ENCODE measurements at places on chromosomes 16 and 17.

DNA sequence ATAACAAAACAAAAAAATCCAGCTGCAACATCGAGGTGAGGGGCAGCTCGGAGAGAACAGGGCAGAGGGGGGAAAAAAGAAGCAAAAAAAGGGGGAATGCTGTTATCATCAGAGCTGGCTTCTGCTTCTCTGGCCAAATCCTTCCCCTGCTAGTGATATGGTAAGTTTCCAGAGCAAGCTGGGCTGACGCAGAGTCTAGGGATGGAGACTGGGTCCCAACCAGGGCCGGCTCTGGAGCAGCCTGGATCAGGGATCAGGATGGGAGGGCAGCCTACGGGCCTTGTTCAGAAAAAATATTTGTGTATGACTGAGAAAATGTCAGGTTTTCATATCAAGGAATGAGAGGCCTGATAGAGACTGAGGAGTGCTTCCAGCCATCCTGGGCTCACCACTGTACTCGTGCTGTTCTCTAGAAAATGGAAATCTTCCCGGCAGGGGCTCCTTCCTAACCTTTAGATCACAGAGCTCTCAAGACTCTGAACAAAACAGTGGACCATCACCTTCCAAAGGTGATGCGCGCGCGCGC, 726 bp upstream of the C1QTNF1 start:
- no peak for DNase-seq

GRCh38 chr16:89146211-89147005, 25.1 kb upstream of the CDH15 start:
- peak; percentile 29 for DNase-seq

GRCh38 chr16:88421871-88422433, 31.1 kb upstream of the ZFPM1 start:
- DNase-seq: no peak

- DNase-seq: no peak
Measured at GRCh38 chr17:48621410-48622392, 4.5 kb downstream of the HOXB9 start.

DNA sequence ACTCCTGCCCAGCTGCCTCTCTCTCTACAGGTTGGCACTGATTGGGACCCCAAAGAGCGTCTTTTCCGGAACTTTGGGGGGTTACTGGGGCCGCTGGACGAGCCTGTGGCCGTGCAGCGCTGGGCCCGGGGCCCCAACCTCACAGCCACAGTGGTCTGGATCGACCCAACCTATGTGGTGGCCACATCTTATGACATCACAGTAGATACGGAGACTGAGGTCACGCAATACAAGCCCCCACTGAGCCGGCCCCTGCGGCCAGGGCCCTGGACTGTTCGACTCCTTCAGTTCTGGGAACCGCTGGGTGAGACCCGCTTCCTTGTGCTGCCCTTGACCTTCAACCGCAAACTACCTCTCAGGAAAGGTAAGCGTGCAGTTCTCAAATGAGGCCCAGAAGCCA, 12.3 kb downstream of the XYLT2 start:
- no peak for DNase-seq

DNA sequence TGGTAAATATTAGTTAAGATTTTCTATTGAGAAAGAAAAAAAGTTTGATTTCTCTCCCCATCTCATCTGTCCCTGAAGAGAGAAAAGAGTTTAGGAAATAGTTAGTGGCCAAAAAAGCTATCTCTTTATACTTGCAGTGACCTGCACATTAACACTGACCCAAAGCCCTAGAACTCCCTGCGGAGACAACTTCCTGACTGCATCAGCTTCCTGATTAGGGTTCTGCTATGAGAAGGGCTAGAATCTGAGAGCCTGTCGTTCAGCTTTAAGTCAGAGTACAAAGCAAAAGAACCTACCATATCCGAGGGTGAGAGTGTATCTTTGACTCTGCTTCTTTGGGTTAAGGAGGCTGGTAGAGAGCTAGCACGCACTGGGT, 24.7 kb downstream of the LIMD2 start:
- DNase-seq: no peak

- no peak for DNase-seq
Measured at GRCh38 chr17:55818026-55818425, 67.2 kb downstream of the PCTP start.

DNA sequence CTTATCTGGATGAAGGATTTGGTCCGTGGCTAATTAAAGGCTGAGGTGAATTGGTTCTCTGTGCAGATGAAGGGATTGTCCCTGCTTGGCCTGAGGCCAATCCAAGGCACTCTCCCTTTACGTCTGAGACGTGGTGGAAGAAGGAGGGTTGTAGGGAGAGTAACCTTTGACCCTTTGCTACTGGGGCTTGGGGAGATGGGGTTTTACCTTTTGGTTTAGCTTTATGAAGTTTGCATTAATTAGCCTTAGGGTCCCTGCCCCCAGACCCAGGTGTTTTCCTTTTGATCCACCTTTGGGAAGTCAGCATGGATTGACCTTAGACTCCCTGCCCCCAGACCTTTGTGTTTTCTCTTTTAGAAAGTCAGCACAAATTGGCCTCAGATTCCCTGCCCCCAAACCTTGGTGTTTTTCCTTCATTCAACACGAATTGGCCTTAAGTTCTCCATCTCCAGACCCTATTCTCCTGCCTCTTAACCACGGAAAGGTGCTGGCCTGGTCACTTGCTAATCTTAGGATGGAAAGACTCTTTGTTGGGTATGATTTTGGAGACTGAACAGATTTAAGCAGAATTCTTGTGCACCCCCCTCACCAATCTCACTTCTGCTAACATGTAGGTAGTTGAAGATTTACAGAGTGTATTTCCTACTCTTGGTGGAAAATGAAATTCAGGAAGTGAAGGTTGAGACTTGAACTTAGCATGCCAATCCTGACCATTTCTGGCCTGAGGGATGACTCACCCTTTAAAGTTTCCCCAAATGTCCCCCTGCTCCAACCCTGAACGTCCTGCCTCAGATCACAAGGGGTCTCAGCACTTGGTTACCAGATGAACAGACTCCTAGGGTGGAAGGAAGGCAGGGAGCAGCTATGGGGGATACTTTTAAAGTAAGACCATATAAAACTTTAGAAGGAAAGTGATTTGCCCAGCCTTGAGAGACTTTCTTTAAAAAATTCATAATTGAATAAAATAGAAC, 23.1 kb upstream of the MMD start:
- no peak for DNase-seq

- DNase-seq: no peak
Measured at GRCh38 chr17:19290066-19290705, 53.0 kb downstream of the EPN2 start.

- peak; percentile 37 for DNase-seq
Measured at GRCh38 chr17:19311421-19312215, 50.9 kb downstream of the B9D1 start.

- no peak for DNase-seq
Measured at GRCh38 chr17:66837885-66838665, 3.2 kb downstream of the CACNG5 start.

DNA sequence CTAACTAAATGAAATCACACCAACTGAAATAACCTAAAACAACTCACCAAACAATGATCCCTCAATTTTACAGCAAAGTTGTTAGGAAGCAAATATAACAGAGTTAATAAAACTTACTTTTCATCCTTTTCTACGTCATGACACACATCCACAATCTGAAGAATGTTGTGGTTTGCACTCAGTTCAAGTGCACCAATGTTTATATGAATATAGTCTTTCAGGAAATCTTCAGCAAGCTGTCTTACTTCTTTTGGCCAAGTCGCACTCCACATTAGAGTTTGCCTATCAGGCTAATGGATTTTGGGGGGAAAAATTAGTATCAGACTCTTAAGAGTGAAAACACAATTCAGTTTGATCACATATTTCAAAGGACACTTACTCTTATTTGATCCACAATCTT, 3.3 kb downstream of the DDX5 start:
- DNase-seq: no peak

DNA sequence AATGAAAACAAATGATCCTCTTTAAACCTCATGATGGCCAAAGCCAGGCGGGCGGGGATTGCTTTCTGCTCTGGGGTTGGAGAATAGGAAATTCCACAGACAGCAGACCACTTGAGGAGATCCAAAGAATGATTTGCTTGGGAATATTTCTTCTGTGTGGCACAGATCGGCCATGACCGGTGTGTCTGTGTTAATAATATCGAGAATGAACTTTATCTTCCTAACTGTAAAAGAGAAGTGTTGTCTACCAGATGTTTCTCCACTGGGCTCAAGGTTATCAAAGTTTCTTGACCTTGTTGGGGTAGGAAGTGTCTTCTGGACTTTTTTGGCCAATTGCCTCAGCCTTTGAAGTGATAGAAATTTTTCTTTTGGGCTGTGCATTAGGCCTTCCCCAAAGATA, 186.6 kb upstream of the ZFHX3 start:
- DNase-seq: no peak

DNA sequence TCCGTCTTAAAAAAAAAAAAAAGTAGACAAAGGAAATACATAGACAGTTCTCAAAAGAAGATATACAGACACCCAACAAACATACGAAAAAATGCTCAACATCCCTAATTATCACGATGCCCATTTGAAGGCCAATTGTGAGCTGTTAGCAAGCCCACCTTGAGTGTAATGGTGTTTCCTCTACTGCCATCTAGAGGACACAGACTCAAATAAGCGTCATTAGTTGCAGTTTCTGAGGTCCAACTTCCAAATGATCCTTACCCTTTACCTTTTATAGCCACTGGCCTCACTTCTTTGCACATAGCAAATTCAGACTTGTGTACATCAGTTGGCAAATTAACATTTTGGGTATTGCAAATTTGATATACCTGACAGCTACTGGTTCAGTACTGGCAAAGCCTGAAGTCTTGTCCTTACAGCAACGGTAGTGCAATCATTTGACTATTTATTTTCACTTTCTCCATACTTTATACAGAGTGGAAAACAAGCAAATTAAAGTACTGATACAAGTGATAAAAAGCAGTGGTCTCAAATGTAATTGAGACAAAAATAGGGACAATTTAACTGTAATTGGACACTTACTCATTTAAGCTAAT, 536.3 kb upstream of the EEF2KMT start:
- DNase-seq: no peak

- no peak for DNase-seq
Measured at GRCh38 chr16:20940871-20941635, 40.5 kb downstream of the LYRM1 start.

DNA sequence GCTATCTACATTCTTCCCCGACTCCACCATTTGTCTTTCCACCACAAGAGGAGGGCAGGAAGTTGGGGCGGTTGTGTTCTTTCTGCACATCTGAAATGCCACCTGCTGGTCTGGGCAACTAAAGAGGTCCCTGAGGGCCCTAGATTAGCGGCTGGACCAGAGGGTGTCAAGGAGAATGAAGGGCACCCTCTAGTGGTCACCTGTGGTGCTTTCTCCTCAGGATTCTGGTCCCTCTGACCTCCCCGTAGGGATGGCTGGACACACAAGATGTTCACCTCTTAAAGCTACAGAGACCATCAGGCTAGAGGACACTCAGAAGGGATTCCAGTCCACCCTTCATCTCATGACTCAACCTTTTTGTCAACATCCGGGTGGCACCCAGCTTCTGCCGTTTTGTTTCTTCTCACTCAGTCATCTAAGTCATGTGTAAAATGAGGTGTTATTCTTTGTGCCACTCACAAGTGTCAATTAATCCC, 2.9 kb upstream of the SCIMP start:
- peak; percentile 72 for DNase-seq

DNA sequence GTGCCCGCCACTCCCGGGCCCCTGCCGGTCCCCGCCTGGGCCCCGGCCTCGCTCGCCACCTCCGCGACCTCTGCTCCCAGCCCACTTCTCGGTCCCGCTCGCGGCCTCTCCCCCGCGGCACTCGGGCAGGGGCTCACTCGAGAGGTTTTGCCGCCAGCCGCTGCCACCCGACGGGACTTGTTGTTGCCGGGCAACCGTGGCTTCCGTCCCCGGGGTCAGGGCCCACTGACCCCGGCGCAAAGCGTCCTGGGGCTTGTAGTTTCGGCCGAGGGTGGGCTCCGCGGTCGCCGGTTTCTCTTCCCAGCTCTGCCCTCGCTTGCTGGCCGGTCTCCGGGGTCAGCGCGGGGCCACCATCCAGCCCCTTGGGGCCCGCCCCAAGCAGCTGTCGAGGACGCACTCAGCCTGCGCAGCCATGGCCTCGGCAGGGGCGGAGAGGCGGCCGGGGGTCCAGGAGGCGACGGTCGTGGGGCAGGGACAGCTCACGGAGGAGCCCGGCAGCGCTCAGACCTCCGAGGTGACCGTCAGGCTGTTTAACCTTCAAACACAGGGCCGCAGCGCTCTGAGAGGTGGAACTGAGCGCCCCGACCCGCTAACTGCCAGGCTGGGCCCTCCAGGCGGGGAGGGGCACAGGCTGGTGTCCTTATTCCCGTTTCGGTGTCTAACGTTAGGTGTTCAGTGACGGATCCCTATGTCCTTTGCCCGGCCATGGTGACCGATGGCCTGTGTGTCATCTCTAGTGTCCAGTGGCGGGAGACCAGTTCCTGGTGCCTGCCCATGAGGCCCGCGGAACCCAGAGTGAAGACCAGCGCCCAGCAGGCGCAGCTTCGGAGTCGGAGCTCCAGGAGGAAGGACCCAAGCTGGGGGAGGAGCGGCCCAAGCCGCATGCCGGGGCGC, at the start of the genes C16orf86 and ENKD1:
TSS of gene C16orf86 (plus strand) at position 256 of the 894 bp plus-strand sequence. CDS start at position 413, 157 bp downstream.
TSS of gene ENKD1 (minus strand) at position 192 of the 894 bp plus-strand sequence. CDS start 308 bp downstream, outside the sequence.
- peak; percentile 92 for DNase-seq

DNA sequence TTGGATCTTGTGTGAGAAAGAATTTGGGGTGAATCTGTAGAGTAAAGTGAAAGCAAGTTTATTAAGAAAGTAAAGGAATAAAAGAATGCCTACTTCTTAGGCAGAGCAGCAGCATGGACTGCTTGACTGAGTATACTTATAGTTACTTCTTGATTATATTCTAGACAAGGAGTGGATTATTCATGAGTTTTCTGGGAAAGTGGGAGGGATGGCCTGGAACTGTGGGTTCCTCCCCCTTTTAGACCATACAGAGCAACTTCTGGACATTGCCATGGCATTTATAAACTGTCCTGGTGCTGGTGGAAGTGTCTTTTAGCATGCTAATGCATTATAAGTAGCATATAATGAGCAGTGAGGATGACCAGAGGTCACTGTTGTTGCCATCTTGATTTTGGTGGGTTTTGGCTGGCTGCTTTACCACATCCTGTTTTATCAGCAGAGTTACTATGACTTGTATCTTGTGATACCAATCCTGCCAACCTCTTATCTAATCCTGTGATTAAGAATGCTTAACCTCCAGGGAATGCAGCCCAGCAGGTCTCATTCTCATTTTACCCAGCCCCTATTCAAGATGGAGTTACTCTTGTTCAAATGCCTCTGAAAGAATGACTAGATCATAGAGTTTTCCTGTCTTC, 58.7 kb downstream of the HSD17B2 start:
- DNase-seq: no peak

GRCh38 chr17:13699261-13699660, 97.5 kb upstream of the HS3ST3A1 start:
- DNase-seq: no peak

DNA sequence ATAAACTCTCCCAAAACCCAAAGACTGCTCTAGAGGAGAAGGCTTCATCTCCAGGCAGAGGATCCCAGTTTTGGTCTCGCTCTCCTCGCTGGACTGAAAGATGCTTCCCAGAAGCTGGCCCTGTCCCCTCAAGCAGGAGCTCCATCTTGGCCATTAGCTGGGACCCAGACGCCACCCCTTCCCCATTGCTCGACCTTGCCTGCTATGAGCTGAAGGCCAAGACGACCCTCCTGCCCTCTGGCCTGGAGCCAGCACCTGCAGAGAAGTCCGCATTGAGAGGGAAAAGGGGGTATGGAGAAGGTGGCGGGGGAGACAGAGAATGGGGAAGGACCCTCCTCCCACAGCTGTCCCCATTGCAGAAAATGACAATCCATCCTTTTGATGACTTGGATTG, 3.6 kb upstream of the RCVRN start:
- DNase-seq: no peak

Measured in lower lobe of right lung (tissue), 2 donors.